Stimulated activated CD4-positive, alpha-beta T cell treated with anti-CD3 and anti-CD28 coated beads, Interleukin-1b, Interleukin-23, amount 100 ng/mL, for 48 hours (primary cell): ENCODE measurements at places on chromosomes 16 and 17.
A peak's percentile ranks its signal among the peaks of the same experiment; 100 is the strongest.

DNA sequence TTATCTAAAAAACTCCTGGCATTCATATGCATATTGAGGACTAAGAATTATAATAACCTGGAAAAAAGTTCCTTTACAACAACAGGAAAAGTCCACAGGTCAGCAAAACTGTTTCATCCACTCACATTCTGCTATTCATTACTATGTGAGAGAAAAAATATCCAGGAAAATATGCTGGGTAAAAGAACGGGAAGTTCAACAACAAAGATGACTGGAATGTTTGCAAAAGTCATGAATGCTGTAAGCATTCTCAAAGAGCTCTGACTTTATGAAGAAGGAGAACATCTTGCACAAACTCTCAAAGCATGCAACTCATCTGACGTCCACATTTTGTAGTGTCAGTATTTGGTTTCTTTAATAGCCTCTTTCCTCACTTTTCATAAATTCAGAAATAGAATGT, 56.9 kb upstream of the ALDH3A1 start:
- no peak for DNase-seq

GRCh38 chr16:67198238-67198734, 645 bp upstream of the ELMO3 start:
- DNase-seq: no peak

DNA sequence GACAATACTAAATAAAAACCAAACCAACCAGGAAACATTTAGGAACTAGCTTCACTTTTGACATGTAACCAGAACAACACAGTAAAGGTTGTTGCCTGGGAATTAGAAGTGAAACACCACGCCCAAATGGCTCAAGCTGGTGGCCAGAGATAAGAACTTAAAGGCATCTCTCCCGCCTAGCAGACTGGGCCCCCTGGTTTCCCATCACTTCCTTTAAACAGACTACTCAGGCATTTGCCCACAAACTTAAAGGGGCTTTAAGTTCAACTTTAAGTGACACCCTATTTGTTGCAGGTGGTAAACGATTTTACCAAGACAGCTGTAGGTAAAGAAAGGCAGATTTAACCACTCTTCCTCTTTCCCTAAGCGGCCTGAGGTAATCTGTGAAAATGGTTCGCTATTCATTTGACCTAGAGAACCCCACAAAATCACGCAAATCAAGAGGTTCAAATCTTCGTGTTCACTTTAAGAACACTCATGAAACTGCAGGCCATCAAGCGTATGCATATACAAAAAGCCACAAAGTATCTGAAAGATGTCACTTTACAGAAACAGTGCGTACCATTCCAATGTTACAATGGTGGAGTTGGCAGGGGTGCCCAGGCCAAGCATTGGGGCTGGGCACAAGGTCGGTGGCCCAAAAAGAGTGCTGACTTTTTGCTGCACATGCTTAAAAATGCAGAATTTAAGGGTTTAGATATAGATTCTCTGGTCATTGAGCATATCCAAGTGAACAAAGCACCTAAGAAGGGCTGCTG, 40.8 kb upstream of the BPTF start:
- no peak for DNase-seq

GRCh38 chr17:58837699-58838098, 82.0 kb downstream of the PPM1E start:
- DNase-seq: no peak

GRCh38 chr17:58947411-58947810, 159.3 kb downstream of the TRIM37 start:
- no peak for DNase-seq

DNA sequence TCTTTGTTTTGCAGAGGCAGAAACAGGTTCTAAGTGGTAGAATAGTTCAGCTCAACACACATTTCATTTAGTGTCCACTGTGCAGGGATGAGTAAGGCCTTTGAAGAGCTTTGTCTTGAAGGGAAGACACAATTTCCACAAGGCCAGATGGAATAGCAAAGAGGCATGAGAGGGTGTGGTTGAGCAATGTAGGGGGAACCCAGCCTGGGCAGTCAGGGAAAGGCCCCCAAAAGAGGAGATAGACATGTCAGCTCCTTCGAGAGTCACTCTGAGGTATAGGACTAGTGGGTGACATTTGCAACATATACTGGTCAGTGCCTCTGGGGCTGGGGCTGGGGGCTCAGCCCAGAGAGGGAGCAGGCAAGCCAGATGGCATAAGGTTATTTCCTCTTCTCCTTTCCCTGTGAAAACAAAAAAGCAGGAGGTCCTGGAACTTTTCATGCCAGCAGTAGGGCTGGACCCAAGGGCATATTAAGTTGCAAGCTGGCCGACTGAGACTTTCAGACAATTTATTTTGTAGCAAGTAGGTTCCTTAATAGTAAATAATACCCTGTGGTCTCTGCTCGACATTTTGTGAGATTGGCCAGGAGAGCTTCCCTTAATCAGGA, 7.1 kb downstream of the ALKBH5 start:
- no peak for DNase-seq

DNA sequence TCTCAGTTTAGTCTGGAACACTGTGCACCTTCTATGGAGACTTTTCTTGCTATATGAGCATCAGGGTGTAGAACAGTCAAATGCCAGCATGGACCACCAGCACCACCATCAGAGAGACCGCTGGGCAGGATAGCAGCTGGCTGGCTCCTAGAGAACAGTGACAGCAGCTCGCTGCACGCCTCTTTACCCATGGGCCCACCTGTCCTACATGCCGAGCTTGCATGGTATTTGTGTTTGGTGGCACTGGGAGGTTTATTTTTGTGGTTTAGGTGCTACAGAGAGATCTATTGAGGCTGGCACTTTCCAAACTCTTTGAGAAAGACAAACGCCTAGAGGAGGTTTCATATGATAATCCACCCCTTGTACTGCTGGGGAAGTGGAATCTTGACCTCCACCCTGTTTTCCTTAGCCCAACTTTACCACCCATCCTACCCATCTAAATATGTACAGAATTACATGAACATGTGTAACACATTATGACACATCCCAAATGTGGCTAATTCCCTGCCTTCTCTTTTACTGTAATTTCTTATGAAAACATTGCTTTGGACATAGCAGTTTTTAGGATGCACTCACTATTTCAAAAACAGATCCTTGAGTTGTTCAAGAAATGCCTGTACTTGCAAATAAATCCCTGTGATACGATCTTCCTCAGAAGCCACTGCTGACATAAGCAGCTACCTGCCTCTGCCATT, 46.3 kb downstream of the COG7 start:
- DNase-seq: no peak

DNA sequence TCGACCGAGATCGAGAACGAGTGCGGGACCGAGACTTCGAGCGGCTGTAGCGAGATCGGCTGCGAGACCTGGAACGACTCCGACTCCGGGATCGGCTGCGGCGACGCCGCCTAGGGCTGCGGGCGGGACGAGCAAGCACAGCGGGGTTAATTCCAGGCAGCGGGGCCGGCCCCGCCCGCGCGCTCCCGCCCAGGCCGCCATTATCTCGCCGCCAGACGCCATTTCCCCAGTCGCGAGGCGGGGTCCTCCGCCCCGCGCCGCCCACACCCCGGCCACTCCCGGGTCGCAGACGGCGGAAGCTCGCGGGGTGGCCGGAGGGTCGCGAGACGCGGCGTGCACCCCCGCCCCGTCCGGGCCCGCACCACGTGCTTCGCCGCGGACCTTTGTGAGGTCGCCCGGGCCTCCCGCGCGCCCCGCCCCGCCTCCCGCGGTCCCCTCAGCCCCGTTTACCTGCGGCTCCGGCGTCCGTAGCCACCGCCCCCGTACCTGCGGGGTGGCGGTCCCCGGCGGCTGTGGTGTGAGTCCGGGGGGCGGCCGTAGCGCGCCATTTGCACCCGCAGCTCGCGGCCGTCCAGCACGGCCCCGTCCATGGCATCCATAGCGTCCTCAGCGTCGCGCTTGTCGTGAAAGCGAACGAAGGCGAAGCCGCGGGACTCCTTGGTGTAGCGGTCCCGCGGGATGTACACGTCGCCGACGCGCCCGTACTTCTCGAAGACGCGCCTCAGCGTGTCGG, 616 bp downstream of the SRSF2 start:
- peak; percentile 69 for DNase-seq

- no peak for DNase-seq
These were observed 5.7 kb upstream of the SALL1 start for GRCh38 chr16:51156807-51157200.

GRCh38 chr16:1876468-1876867, 4.5 kb upstream of the MEIOB start:
- peak; percentile 11 for DNase-seq

- DNase-seq: no peak
These were observed 258.6 kb downstream of the PMP22 start for GRCh38 chr17:15006421-15007128.

GRCh38 chr16:50592996-50593395, 44.8 kb downstream of the NKD1 start:
- DNase-seq: no peak

DNA sequence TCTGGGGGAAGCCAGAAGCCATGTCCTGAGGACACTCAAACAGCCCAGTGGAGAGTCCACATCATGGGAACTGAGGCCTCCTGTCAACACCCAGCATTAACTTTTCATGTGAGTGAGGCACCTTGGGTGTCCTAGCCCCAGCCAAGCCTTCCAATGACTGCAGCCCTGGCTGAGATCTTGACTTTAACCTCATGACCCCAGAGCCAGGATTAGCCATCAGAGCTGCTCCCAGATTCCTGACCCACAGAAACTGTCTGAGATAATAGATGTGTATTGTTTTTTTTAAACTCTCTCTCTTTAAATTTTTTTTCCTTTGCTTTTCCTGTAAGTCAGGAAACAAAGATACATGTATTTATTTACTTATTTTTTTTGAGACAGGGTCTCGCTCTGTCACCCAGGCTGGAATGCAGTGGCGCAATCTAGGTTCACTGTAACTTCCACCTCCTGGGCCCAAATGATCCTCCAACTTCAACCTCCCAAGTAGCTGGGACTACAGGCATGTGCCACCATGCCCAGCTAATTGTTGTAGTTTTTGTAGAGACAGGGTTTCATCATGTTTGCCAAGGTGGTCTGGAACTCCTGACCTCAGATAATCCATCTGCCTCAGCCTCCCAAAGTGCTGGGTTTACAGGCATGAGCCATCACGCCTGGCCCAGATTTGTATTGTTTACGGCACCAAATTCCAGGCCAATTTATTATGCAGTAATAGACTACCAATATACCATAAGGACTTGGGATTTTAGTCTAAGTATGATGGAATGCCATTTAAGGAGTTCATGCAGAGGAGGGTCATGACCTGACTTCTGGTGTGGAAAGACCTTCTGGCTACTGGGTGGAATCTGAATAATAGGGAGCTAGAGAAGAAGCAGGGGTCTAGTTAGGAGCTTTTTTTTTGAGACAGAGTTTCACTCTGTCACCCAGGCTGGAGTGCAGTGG, 14.0 kb upstream of the TMEM94 start:
- DNase-seq: no peak

DNA sequence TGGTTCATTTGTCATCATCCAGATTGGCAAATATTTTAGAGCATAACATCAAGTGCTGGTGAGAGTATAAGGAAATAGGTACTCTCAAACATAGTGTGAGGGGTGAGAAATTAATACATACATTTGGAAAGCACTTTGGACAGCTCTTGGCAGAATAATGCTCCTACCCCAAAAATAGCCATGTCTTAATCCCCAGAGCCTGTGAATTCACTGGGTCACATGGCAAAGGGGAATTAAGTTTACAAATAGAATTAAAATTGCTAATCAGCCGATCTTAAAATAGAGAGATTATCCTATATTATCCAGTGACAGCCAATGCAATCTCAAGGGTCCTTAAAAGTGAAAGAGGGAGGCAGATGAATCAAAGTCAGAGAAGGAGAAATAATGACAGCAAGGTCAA, 38.8 kb upstream of the ANKFN1 start:
- DNase-seq: no peak

GRCh38 chr17:45050481-45051059, 862 bp downstream of the DCAKD start:
- DNase-seq: peak; percentile 35

GRCh38 chr17:30565073-30565935, 88.1 kb downstream of the GOSR1 start:
- no peak for DNase-seq

DNA sequence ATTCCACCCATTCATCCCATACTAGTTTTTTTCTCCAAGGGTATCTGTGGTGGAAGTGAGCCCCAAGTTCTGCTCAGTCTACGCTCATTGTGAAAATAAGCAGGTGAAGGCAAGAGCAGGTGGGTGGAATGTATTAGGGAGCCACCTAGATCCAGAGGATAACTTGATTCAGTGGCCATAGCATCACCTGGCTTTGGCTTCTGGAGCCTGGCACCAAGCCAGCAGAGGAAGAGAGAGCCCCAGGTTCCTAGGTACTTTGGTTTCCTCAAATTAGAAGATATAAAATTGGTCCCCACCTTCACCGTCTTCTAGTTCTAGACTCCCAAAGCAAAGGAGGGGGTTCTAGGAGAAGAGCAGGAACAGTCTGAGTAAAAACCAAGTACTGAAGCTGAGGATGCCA, 4.1 kb downstream of the FXR2 start:
- DNase-seq: no peak

GRCh38 chr16:2289282-2289681, 21.4 kb upstream of the RNPS1 start:
- DNase-seq: no peak

- no peak for DNase-seq
These were observed 62.5 kb downstream of the FTO start for GRCh38 chr16:53766304-53767016.

GRCh38 chr16:28898266-28898665, 20.0 kb downstream of the ATP2A1 start:
- DNase-seq: no peak

DNA sequence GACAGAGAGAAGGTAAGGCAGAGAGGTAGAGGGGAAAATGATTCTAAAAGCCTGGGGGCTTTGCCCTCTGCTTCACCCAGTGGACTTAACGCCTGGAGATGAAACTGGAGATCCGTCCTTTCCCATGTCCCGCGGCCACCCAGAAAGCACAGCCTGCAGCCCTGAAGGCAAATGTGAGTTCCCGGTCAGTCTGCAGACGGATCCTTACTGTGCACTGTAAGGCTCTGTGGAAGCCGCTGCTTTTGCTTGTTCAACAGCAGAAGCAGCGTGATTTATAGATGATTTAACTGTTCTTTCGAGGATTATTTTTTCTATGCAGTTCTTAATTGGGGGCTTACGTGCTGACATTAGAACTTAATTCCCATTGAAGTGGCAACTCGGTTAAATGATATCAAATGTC, 290.4 kb downstream of the FOXL1 start:
- DNase-seq: no peak

- no peak for DNase-seq
These were observed 73.0 kb downstream of the ANKRD11 start for GRCh38 chr16:89417352-89417751.

GRCh38 chr16:24734382-24734781, 4.9 kb downstream of the TNRC6A start:
- no peak for DNase-seq

GRCh38 chr17:4124999-4125398, 17.8 kb downstream of the ZZEF1 start:
- DNase-seq: no peak

- DNase-seq: no peak
These were observed 19.3 kb downstream of the ITGAL start for GRCh38 chr16:30491744-30492308.
